Endothelial cell of umbilical vein (primary cell): ENCODE measurements at places on chromosomes 2 and 18.

GRCh38 chr2:15667809-15668556 is 76.3 kb downstream of the DDX1 start:
- DNase-seq, result peak; percentile 39

- DNase-seq, result no peak
These were observed 81.2 kb downstream of the NEDD4L start for GRCh38 chr18:58125183-58125582.

DNA sequence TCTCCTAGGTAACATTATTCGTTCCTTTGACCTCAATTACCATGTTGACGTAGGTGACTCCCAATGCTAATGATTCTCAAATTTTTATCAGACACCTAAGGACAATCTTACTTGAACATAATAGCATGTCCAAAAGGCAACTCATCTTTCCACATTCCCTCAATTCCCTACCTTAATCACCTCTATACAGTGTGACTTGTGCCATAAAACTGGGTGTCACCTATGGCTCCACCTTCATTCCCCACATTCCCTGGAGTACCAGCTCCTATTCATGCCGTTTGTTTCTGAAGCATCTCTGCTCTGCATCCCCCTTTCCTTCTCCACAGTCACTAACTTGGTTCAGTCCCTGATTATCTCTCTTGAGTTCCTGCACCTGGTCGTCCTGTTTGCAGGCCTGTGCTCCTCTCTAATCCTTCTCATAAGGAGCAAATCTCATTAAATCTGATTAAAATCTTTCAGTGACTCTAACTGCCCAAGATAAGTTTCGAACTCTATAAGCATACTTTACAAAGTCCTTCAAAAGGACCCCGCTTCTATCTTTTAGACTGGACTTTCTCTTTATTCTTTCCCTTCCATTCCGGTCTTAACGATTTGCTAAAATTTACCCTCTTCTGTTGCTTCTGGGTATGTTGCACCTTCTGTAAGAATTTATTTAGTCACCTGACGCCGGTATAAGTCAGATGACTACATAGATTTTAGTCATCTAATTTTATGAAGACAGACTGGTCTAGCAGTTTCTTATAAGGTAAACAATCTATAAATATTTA is 128.7 kb downstream of the OSBPL1A start:
- no peak for DNase-seq

GRCh38 chr2:133213651-133214050 is 354.6 kb downstream of the NCKAP5 start:
- peak; percentile 63 for DNase-seq

DNA sequence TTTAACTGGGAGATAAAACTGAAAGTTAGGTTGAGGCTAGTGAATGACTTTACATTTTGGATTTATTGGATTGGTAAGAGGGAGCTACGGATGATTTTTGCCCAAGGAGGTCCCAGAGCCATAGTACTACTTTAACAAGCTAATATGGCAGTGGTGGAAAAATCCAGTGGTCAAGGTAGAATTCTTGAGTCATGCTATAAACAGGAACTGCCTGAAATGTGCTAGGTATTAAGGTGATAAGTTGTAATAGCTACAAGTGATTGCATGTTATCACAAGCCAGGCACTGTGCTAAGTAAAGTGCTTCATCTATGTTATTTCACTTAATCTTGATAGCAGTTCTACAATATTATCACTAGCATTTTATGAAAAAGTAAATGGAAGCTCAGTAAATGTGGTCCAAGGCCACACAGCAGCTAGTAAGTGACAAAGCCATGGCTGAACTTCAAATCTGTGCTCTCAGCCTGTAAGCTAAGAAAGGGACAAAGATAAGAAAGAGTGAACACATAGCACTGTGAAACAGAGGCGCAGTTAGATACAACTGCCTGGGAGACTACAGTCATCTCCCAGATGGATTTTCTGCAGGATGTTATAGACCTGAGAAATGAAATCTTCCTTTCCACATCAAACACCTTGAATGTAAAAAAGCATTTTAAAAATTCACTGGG is 469.6 kb downstream of the TGIF1 start:
- DNase-seq, result no peak

DNA sequence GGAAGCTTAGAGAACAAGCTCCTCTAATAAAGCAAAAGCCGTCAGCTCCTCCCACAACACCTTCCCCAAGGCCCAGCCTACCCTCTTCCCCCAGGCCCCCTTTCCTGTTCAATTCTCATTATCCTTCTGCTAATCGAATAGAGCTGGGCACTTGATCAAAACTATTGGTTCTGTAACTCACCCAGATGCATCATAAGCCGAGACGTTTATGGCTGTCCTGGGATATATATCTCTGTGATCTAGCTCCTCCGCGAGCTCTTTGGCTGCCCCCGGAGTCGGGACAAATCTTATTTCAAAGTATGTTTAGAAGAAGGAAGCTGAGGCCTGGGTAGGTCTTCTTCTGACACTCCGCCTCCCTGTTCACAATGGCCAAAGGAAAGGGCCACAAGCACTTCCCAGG is 88.3 kb upstream of the KLHL29 start:
- DNase-seq, result no peak

DNA sequence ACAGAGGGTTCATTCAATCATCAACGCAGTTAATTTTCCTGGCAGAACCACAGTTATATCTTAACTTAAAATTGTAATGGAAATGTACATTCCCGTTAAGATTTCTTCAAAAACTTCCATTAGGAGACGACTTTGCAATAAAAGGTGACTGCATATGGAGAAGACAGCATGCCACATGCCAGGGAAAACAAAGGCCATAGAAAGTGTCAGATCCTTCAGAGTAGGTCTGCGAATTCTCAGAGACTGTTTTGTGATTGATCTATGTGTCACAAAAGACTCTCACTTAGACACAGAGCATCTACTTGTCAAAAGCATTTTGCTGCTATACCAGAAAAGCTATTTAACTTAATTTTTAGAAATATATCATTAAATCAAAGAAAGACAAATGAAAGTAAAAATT is 274.6 kb downstream of the DPP10 start:
- no peak for DNase-seq

DNA sequence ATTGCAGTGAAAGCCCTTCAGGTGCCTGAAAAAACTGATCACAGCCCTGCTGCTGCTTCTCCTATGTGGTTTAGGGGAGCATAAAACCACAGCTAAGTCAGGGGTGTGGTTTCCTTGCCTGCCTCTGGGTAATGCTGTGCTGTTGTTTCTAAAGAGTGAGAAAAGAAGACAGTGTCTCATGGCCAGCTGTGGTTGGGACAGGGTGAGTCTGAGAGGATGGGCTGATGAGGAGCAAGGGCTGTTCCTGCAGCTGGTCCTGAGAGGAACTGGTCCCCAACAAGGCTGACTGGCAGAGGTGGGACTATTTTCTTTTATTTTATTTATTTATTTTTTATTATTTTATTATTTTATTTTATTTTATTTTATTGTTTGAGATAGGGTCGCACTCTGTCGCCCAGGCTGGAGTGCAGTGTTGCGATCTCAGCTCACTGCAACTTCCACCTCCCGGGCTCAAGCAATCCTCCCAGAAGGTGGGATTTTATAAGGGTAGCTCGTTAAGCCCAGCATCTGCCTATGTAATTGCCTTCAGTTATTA is 236.7 kb downstream of the FHOD3 start:
- no peak for DNase-seq

- DNase-seq, result no peak
These were observed 11.8 kb downstream of the CYP27C1 start for GRCh38 chr2:127208313-127208712.

DNA sequence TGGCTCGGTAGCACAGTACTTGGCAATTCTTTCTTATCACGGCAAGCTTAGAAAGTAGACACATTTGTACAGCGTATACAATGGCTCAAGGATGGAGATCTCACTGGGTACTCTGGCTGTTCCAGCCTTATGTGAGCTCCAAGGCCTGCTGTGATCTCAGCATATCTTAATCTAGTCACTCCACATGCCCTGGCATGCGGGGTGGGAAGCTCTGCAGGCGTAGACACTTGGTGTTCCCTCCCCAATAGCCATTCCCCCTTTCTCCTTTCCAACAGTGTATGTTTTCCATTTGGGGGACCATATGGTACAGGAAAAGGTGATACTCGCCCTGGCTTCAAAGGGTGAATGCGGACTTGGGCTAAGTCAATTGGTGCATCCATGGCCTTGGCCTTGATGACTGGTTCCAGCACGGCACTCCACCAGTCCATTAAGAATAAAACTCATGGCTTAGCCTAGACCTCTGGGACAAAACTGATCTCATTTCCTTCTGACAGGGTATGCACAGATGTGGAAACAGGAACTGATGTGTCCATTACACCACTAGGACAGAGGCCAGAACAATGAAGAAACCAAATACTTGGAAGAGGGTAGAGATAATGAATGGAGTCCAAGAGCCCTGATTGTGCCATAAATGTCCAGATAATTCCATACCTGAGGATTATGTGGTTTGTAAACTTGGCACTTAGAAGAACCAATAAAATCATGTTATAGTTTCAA is 28.4 kb downstream of the TGIF1 start:
- DNase-seq, result peak; percentile 22

GRCh38 chr2:79452651-79453050 is 60.2 kb upstream of the CTNNA2 start:
- no peak for DNase-seq

DNA sequence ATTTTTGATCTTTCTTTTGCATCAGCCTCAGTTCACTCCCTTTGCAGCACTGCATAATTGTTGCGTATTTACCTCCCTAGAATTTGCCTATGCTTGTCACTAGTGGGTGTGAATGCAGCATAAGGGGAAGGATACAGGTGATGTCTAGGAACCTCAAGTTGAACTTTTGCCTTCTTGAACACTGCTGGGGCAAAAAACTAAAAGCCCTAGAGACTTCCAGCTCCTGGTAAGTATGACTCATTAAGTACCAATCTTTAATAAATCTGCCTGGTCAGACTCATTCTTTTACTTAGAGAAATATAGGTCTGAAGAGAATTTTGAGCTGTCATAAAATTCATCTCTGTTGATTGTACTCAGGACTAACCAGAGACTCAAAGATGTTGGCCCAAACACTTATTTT is 547.3 kb upstream of the FANCL start:
- no peak for DNase-seq

DNA sequence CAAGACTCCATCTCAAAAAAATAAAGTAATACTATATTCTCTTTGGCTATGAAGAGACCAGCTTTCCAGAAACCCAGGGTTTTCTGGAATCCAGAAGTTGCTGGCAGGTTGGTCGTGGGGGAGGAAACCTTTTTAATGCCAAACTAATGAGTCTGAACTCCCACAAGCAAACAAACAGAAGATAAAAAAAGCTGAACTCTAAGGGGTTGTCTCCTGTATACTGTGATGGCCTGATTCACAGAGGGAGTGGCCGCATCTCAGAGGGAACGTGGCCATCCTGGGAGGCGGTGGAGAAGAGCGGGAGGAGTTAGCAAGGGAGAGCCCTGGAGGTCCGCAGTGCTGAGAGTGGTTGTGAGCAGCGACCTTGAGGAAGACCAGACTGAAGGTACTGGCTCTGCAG is 36.1 kb downstream of the LIMS1 start:
- no peak for DNase-seq

- no peak for DNase-seq
These were observed 115.8 kb upstream of the SERTAD2 start for GRCh38 chr2:64769392-64770044.

GRCh38 chr2:40037303-40037702 is 258.2 kb upstream of the THUMPD2 start:
- no peak for DNase-seq

- DNase-seq, result no peak
These were observed 120.6 kb upstream of the CTDP1 start for GRCh38 chr18:79558933-79559416.

DNA sequence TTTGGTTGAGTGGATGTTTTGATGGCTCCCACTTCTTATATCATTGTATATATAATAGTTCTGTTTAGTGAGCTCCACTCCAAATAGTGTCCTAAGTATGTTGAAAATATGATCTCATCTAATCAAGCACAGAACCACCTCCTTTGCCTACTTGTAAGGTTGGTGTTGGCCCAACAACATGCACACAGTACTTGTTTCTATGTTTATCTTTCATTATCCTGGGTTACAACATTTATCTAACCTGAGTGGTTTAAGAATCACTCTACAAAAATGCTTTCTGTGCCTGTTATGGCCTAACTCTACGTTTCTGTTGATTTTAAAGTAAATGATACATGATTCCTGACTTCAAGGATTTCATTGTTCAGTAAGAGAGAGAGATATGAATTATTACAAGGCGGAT is 281.9 kb downstream of the FIGN start:
- no peak for DNase-seq

DNA sequence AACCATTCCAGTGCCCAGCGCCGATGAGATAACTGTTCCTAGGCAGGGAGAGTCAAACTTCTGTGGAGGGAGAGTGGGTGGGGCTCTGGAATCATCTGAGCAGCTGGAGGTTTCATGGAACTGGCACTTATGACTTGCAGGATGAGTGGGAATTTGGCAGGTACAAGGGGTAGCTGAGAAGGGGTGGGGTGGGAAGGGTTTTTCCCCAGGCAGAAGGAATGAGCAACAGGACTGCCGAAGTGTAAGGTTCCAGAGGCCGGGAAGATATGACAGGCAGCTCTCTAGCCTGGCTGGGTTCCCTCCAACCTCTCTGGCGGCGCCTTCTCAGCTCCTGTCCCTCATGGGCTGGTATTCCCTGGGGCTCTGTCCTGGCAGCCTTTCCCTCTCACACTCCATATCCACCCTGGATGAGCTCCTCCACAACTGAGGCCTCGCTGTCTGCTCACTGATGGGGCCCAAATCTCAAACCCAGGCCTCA is 2.5 kb upstream of the TET3 start:
- no peak for DNase-seq

DNA sequence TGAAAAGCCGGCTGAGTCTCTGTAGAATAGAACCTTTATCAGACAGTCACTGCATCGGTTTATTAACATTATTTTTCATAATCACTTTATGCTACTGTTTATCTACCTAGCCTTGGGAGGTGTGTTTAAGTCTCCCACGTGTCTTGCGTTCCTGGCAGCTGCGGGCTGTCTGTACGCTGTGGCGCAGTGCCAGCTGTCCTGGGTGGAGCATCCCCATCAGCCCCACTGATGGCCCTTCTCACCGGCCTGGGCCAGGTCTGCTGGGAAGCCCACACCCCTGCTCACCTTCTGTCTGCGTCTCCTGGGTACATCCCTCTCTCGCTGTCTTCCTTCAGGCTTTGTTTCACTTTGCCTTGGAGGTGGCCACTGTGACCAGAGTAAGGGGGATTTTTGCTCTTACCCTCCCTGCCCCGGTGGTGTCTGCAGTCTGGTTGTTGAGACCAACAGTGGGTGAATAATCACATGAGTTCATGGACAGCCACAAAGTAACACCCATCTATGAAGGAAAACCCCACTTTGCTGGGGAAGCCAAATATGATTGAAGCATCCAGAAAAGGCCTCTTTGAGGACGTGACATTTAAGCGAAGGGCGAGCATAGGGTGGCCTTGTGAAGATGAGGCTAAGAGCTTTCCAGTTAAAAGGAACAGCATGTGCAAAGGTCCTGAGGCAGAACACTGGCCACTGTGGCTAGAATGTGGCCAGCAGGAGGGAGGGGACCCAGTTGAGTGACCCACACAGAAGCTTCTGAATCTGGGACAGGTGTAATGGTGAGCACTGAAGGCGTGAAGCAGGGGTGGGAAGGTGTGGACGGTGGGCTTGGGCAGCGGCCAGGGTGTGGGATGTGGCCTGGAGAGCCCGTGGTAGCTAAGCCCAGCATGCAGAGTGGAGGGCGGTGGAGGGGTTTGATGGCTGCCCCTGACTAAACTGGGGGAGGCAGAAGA is 41.7 kb downstream of the RAMP1 start:
- no peak for DNase-seq
